BJ (cell line): ENCODE measurements at places on chromosomes 2 and 18.

GRCh38 chr2:178827739-178828485 lies 20.7 kb upstream of the TTN start:
- no peak for DNase-seq

GRCh38 chr2:203871371-203871983 lies 3.9 kb downstream of the CTLA4 start:
- no peak for DNase-seq

DNA sequence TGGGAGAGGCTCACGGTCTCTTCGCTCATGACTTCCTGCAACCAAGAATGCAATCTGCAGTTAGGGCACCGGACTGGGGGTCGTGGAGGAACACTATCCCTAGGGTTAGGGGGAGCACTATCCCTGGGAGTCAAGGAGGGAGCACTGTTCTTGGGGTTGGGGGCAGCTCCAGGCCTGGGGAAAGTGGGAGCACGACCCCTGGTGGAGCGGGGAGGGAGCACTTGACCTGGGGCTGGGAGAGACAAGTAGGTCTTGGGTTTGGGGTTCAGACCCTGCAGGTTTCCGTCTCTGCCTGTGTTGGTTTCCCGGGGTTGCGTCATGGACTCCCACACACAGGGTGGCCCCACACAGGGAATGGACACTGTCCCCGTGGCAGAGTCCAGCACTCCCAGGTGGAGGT lies 133.6 kb downstream of the TPO start:
- DNase-seq: no peak

GRCh38 chr2:241619597-241620418 lies 17.1 kb downstream of the THAP4 start:
- DNase-seq: no peak

DNA sequence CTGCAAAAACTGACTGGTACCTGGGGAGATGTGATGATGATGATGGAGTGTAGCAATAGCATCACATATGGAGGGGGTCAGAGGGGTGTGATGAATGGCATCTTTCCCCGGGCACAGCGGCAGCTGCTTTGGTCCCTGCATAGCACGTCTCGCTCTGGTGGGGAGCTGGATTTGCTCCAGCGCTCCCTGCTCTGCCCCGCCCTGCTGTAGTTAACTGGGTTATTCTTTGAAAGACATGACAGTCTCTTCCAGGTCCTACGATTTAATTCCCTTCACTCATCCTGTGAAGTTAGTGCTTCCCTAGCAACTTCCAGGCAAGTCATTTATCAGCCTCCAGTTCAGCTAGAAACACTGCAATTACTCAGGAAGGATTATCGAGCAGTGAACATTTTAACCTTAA lies 463.1 kb downstream of the TSN start:
- no peak for DNase-seq

DNA sequence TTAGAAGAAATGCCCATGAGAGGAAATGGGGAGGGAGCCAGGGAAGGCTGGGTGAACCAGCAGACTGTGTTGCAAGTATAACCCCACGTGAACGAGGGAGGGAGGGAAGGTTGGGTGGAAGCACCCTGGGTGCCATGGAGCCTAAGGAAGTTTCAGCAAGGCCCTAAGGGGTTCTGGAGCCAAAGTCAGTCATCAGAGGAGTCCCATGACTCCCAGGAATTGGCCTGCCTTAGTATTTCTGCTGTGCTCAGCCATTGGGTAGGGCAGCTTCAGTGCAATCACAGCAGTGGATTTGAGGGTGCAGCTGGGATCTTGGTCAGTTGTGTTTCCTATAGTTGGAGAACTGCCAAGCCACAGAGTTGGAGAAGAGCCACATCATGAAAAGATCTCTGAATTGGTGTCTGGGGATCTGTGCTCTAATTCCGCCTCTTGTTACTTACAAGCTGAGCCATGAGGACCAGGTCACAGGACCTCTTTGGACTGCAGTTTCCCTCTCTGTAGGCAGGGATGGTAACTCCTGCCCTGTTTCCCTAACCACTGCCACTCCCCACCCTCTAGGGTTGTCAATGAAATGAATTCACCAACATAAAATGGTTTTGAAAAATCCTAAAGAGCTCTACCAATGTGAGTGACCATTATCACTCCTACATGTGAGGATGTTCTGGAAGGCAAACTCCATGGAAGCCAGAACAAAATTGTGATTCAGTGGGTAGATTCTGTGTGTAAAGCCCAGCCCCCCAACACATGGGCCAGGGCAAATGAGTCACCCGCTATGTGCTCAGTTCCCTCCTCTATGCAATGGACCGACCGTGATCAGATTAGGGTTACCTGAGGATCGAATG lies 108.9 kb downstream of the CLIP4 start:
- no peak for DNase-seq

DNA sequence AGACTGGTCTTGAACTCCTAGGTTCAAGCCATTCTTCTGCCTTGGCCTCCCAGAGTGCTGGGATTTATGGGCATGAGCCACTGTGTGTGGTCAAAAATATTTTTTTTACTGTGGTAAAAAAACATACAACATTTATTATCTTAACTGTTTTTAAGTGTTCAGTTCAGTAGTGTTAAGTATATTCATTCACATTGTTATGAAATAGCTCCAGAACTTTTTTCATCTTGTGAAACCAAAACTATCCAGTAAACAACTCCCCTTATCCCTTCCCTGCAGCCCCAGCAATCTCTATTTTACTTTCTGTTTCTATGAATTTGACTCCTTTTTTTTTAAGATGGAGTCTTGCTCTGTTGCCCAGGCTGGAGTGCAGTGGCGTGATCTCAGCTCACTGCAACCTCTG lies 9.3 kb downstream of the RMC1 start:
- no peak for DNase-seq

GRCh38 chr2:53770264-53770663 lies 2.7 kb downstream of the CHAC2 start:
- no peak for DNase-seq

- no peak for DNase-seq
Measured at GRCh38 chr2:235747786-235748091, 253.9 kb downstream of the AGAP1 start.

- DNase-seq: no peak
Measured at GRCh38 chr18:43877616-43878321, 600.5 kb upstream of the SYT4 start.

GRCh38 chr2:183269956-183270355 lies 145.7 kb downstream of the NUP35 start:
- DNase-seq: no peak
